HEK293T (cell line): ENCODE measurements at places on chromosomes 3 and 15.

GRCh38 chr3:132661101-132661500, 972 bp downstream of the UBA5 start:
- no peak for DNase-seq

- no peak for DNase-seq
Measured at GRCh38 chr15:37221671-37222145, 121.4 kb upstream of the MEIS2 start.

DNA sequence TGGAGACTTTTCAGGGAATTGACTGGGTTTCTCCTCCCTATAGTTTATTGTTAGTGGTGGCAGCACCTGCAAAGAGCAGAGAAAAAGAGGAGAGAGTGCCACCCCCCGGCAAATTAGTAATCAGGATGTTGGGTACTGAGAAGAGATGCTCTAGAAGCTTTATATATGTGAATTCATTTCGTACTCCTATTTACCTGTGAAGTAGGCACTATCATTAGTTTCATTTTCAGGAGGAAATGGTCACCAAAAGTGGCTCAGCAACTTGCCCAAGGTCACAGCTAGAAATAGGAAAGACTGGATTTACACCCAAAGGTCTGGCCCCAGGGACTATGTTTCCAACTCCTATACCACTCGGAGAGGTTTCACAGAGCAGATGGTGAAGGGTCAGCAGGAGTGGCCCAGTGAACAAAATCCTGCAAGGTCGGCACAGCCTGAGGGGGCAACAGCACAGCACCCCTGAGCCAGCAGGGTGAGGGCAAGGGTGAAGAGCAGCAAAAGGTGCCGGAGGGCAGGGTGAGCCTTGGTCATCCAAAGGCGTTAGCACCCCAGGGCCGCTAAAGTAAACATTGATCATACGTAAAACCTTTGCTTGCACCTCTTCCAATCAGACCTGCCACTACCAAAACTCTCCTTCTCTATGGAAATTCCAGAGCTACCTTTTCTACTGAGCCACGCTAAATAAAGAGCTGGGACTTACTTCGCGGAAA, 23.6 kb downstream of the VGLL4 start:
- DNase-seq: no peak

GRCh38 chr3:42264399-42265058, 1.5 kb downstream of the CCK start:
- no peak for DNase-seq

GRCh38 chr3:36763850-36764703, at the start of gene DCLK3:
TSS of gene DCLK3 (minus strand) at chr3:36764553. CDS start at chr3:36764263, 290 bp downstream.
- peak; percentile 18 for DNase-seq
